Vagina (tissue), 2 donors: ENCODE measurements at places on chromosomes 16 and 17.

GRCh38 chr17:50839591-50840310 is 4.4 kb downstream of the WFIKKN2 start:
- DNase-seq, result peak; percentile 70

DNA sequence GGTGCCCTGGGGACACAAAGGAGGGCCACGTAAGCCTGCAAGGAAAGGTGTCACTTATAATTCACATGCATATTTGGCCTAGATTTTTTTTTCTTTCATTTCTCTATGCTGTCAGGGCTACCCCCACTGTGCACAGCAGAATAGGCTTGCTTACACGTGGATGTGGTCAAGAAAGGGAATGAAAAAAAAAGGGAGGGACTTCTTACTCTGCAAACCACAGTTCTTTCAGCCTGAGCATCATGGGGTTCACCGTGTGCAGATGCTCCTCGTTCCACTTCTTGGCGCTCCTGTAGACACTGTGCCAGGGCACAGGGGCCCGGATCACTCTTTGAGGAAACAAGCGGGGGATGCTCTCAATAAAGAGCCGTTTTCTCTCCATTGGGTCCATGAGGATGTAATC is 16.6 kb downstream of the DNAH3 start:
- no peak for DNase-seq

GRCh38 chr17:14845591-14846281 is 419.4 kb downstream of the PMP22 start:
- no peak for DNase-seq

DNA sequence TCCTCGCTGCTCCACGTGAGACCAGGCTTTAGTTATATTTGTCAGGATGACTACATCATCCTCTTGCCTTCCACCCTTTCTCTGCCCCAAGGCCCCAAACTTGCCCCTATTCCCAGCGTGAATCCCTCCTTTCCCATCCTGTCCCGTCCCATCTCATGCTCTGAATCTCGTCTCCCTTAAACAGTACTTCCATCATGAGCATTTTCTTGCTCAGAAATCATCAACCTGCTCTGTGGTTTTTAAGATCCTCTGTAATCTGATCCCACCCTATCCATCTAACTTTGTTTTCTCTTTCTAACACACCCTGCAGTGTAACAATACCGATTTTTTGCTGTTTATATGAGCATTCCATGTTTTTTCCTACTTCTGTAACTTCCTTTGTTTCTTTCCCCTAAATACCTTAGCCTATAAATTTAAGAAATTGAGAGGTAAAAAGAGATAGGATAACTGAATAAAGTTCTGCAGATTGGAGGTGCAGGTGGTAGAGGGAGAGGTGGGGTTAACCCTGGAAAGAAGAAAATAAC is 39.7 kb downstream of the MRTFB start:
- no peak for DNase-seq

DNA sequence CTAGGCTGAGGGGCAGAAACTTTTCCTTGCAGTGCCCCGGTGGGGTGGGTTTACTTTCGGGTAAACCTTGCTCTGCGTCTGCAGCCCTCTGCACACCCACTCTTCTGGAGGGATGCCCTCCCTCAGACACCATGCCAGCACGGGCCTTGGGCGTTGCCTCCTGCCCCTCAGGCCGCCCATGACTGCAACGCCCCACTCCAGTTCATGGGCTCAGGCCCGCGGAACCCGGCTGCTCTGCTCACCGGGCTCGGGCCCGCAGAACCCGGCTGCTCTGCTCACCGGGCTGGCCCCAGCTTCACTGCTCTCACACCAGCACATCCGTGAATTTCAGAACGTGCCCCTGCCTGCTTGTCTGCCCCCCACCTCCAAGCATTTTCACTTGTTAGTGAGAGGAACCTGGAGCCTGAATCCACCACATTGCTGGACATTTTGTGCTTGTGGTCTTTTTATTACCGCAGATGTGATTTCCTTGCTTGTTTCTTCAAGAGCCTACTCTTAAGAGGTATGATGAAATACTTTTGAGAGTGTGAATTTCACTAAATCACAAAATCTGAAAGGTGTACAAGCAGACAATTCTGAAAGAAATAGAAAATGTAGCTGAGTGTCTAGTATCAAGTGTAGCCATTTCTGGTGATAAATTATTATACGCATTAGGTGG is 130.9 kb downstream of the RPTOR start:
- no peak for DNase-seq

DNA sequence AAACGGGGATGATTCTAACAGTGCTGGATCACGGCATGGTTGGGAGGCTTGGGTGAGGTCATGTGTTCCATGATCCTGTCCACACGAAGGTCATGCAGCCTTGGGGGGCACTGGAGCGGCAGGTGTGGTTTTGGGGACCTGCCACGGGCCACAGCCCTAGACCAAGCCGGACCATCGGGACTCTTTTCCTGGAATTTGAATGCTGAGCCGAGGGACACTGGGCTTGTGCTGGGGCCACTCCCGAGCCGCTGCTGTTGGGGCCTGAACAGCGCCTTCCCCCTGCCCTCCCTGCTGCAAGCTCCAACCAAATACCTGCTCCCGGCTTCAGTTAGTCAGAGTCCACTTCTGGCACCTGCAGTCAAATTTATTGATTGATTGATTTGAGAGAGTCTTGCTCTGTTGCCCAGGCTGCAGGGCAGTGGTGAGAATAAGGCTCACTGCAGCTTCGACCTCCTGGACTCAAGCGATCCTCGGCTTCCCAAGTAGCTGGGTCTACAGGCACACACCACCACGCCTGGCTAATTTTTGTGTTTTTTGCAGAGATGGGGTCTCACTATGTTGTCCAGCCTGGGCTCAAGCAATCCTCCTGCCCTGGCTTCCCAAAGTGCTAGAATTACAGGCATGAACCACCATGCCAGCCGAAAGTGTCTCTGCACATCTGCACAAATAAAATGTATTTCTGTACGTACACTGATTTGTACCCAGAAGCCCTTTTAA is 37.2 kb upstream of the SLC38A10 start:
- no peak for DNase-seq

DNA sequence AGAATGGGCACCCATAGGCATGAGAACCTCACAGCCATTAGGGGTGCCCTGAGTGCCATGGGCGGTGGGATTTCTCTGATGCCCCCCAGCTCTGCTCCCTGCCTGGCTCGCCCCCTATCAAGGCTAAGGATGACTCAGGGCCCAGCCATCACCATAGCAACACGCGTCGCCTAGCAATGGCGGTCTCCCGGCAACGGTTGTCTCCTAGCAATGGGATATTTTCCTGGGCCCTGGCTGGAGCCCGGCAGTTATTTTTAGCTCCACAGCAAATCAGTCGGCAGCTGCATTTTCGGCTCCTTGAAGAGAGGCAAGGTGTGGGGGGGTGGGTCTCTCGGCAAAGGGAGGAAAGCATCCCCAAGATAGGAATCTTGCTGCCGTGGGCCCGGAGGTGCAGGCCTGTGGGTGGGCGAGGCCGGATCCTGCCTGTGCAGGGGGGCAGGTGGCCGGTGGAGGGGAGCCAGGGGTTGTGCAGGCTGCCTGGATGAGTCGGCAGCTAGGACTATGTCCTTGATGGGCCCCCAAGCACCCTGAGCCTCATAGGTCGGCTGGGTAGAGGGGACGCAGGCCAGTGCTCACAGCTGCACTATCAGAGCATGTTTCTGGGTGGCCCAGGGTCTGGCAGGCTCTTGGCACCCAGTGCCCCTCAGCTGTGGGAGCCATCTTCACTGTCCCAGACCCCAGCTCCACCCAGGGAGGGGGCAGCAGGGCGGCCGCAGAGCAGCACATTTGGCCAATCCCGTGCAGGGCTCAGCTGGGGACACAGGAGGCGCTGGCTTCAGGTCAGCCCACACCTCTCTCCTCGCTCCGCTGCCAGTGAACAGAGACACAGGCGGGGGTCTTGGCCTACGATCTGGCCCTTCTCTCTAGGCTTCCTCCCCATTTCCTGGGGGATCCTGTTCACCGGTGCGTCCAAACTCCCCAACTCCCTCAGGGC is 4.2 kb upstream of the FBXL16 start:
- DNase-seq, result no peak
